Psoas muscle (tissue), 8 donors: ENCODE measurements at places on chromosomes 5 and 9. TPM values are rescaled to one million over a fixed set of nuclear protein-coding genes. Genes with fewer than 3 reads are reported as not detected.

Gene C5orf52
- not detected for total RNA-seq

Gene NMUR2
- total RNA-seq: not detected

Gene TMEM252
- total RNA-seq: not detected

Gene GARIN3
- not detected for total RNA-seq

Gene CACFD1
- total RNA-seq: 7.3 TPM

Gene OR13C9
- not detected for total RNA-seq

Gene ADGRD2
- total RNA-seq: not detected

Gene IFNA21
- not detected for total RNA-seq

Gene RNF183
- total RNA-seq: not detected

Gene RGS7BP
- total RNA-seq: 1.5 TPM

Gene IFNK
- not detected for total RNA-seq

Gene AK8
- not detected for total RNA-seq

Gene PDE6A
- total RNA-seq: 0.26 TPM

Gene PCDHA4
- 0.08 TPM for total RNA-seq

- no peak for DNase-seq
- H3K27ac ChIP-seq: no peak overlapping the region
- no peak overlapping the region for H3K4me3 ChIP-seq
- H3K36me3 ChIP-seq: no peaks in the 10 kb centered on the region
- H3K4me1 ChIP-seq: peaks cover 10% of the 10 kb centered on the region
These were observed 83.7 kb downstream of the TMEM215 start for GRCh38 chr9:32867026-32867425.

GRCh38 chr5:178326374-178326715, 93.7 kb upstream of the PHYKPL start:
- H3K27ac ChIP-seq: no peak overlapping the region
- no peaks in the 10 kb centered on the region for H3K36me3 ChIP-seq
- H3K27me3 ChIP-seq: peaks cover 2% of the 10 kb centered on the region
- peaks cover 6% of the 10 kb centered on the region for H3K4me1 ChIP-seq
- no peak overlapping the region for H3K4me3 ChIP-seq
- DNase-seq: no peak

DNA sequence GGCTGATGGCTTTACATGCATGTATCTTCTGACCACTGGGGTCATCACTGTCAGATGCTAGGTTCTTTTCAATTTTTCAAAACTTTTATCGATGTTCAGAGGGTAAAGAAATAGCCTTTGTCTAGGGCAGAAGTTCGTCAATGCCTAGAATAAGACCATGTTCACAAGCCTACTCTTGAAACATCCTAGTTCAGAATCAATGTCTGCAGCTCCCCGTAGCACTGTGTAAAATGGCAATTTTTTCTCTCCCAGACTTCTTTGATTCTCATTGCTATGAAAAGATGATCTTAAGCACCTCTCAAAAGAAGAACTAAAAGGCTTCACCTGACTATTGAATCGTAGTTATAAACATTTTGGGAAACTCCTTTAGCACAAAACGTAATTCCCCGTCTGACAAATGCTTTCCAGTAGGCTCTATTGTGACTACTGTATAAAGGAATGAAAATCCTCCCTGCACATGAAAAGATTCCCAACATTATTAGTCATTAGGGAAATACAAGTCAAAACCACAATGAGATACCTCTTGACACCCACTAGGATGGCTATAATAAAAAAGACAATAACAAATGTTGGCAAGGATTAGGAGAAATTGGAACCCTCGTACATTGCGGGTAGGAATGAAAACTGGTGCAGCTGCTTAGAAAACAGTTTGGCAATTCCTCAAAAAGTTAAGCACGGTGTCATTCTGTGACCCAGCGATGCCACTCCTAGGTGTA, 263.5 kb downstream of the ARHGAP26 start:
- DNase-seq: no peak
- peaks cover 47% of the 10 kb centered on the region for H3K4me1 ChIP-seq
- H3K4me3 ChIP-seq: no peak overlapping the region
- H3K36me3 ChIP-seq: no peaks in the 10 kb centered on the region
- H3K27ac ChIP-seq: peak overlapping the region; percentile 59

GRCh38 chr5:29899583-29899982, 1293.9 kb upstream of the CDH6 start:
- H3K4me3 ChIP-seq: no peak overlapping the region
- H3K27me3 ChIP-seq: no peaks in the 10 kb centered on the region
- H3K27ac ChIP-seq: no peak overlapping the region
- DNase-seq: no peak

- peaks cover 11% of the 10 kb centered on the region for H3K36me3 ChIP-seq
- no peak for DNase-seq
- peaks cover 88% of the 10 kb centered on the region for H3K4me1 ChIP-seq
- peak overlapping the region; percentile 47 for H3K27ac ChIP-seq
These were observed 13.0 kb downstream of the STOM start for GRCh38 chr9:121357011-121357410.

GRCh38 chr5:169503886-169504285, 79.7 kb upstream of the SPDL1 start:
- DNase-seq: no peak
- no peaks in the 10 kb centered on the region for H3K36me3 ChIP-seq
- H3K27ac ChIP-seq: no peak overlapping the region
- no peaks in the 10 kb centered on the region for H3K4me1 ChIP-seq

GRCh38 chr5:97118261-97119006, 24.0 kb downstream of the LIX1 start:
- H3K4me1 ChIP-seq: no peaks in the 10 kb centered on the region
- H3K4me3 ChIP-seq: no peak overlapping the region
- no peaks in the 10 kb centered on the region for H3K36me3 ChIP-seq
- H3K27ac ChIP-seq: no peak overlapping the region
- peaks cover 2% of the 10 kb centered on the region for H3K27me3 ChIP-seq

- H3K27ac ChIP-seq: no peak overlapping the region
- no peaks in the 10 kb centered on the region for H3K4me1 ChIP-seq
- H3K4me3 ChIP-seq: no peak overlapping the region
- DNase-seq: no peak
- H3K27me3 ChIP-seq: no peaks in the 10 kb centered on the region
- no peaks in the 10 kb centered on the region for H3K36me3 ChIP-seq
These were observed 263.1 kb upstream of the RGMB start for GRCh38 chr5:98510143-98510985.

DNA sequence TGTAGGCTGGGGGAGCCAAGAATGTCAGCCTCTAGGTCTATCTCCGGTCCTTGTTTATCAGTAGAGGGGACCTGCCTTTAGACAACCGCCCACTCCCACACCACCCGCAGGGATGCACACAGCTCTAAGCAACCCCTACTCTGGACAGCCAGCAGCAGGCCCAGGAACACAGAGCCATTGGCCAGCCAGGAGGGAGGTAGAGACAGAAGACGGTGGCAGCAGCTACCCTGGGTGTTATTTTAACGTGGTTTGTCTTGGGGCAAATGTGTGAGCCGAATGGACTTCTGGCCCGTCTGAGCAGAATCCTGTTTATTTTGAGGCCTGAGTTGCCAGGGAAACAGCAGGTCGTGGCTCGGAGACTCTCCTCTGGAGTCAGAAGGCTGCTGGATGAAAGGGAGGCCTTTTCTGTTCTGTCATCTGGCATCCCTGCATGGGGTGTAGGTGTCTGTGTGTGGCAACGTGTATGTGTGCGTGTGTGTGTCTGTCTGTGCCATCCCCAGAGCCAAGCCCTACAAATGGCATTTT, 382 bp upstream of the FGF1 start:
- H3K4me1 ChIP-seq: no peaks in the 10 kb centered on the region
- no peak overlapping the region for H3K27ac ChIP-seq
- H3K27me3 ChIP-seq: no peaks in the 10 kb centered on the region
- no peak overlapping the region for H3K4me3 ChIP-seq
- DNase-seq: no peak

- no peaks in the 10 kb centered on the region for H3K36me3 ChIP-seq
- no peak overlapping the region for H3K27ac ChIP-seq
- no peak overlapping the region for H3K4me3 ChIP-seq
- H3K4me1 ChIP-seq: no peaks in the 10 kb centered on the region
These were observed 172.3 kb downstream of the GNA14 start for GRCh38 chr9:77475641-77476473.

GRCh38 chr5:151772846-151773561, 1.2 kb downstream of the G3BP1 start:
- no peaks in the 10 kb centered on the region for H3K27me3 ChIP-seq
- no peaks in the 10 kb centered on the region for H3K36me3 ChIP-seq
- peak overlapping the region; percentile 93 for H3K27ac ChIP-seq
- H3K4me3 ChIP-seq: peak overlapping the region; percentile 90
- no peak for DNase-seq

DNA sequence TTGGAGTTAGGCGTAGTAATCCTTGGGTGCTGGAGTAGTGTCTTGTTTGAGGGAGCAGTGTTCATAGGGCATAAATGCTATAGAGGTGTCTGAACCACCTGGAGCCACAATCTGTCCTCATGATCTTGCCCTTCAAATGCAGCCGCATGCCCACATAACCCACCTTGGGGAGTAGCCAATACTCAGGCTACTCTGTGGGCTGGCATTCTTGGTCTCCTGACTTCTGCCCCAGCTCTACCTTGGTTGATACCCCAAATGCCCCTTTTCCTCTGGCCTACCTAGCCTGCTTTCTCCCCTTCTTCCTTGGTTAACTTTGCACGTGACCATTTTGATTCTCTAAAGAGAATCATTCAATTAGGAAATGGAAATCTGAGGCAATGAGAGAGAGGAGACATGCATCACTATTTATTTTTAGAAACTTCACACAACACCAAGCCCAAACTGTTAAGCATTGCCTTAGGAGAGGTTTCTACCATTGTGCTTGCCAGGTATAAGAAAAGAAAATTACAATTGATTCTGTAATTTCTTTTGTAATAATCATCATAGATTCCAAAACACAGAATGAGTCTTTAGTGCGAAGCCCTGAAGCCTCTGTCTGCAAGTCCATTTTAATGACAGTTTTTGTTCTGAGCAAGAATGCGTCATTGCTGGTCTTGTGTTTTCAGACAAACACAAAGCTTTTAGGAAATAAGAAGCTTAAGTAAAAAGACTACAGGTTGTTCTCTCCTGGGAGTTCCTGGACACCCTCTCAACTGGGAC, 135.2 kb downstream of the C9orf152 start:
- no peaks in the 10 kb centered on the region for H3K36me3 ChIP-seq
- H3K4me1 ChIP-seq: peaks cover 9% of the 10 kb centered on the region
- DNase-seq: no peak
- H3K4me3 ChIP-seq: no peak overlapping the region
- peak overlapping the region; percentile 58 for H3K27ac ChIP-seq
- H3K27me3 ChIP-seq: no peaks in the 10 kb centered on the region

- H3K36me3 ChIP-seq: no peaks in the 10 kb centered on the region
- H3K27ac ChIP-seq: no peak overlapping the region
- no peak overlapping the region for H3K4me3 ChIP-seq
- DNase-seq: no peak
- no peaks in the 10 kb centered on the region for H3K27me3 ChIP-seq
- H3K4me1 ChIP-seq: peaks cover 18% of the 10 kb centered on the region
These were observed 42.8 kb upstream of the EQTN start for GRCh38 chr9:27339661-27340284.

DNA sequence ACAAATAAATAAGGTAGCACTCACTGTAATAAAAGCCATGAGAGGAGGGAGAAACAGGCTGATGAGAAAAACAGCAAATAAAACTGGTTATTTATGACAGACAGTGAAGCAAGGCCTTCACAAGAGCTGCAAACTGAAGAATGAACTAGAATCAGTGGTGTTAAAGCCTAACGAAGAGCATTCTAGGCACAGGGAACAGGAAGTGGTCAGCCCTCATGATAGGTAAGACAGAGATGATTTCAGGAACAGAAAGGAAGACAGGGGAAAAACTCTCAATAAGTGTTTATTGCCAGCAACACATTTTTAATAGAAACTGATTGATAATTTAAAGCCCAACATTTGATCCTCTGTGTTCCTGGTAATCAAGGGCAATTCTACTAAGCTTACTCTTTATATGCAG, 124.5 kb downstream of the EDIL3 start:
- H3K36me3 ChIP-seq: no peaks in the 10 kb centered on the region
- no peak for DNase-seq
- H3K27ac ChIP-seq: no peak overlapping the region
- no peak overlapping the region for H3K4me3 ChIP-seq
- H3K27me3 ChIP-seq: no peaks in the 10 kb centered on the region

DNA sequence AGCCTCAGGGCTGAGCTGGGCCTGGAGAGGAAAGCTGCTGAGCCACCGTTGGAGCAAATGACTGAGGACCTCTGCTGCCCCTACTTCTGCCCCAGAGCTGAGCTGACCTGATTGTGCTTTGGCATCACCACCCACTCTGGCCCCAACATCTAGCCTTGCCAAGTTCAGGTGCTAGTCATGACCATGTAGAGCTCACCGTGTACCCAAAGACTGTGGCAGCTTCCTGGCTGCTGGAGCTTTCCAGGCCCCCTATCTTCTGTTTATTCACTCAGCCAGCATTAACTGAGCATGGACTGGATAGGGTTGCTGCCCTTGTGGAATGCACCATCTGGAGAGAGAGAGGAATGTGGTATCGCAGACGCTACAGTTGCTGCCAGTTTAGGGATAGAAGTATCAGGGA, 49.1 kb downstream of the JADE2 start:
- no peak for DNase-seq
- no peaks in the 10 kb centered on the region for H3K27me3 ChIP-seq
- peaks cover 31% of the 10 kb centered on the region for H3K4me1 ChIP-seq
- no peak overlapping the region for H3K4me3 ChIP-seq
- no peak overlapping the region for H3K27ac ChIP-seq
- H3K36me3 ChIP-seq: no peaks in the 10 kb centered on the region

GRCh38 chr5:171422902-171423663, 3.6 kb downstream of the FGF18 start:
- H3K27me3 ChIP-seq: no peaks in the 10 kb centered on the region
- H3K4me1 ChIP-seq: peaks cover 19% of the 10 kb centered on the region
- peak; percentile 10 for DNase-seq
- no peaks in the 10 kb centered on the region for H3K36me3 ChIP-seq
- no peak overlapping the region for H3K27ac ChIP-seq

- H3K27me3 ChIP-seq: no peaks in the 10 kb centered on the region
- no peaks in the 10 kb centered on the region for H3K4me1 ChIP-seq
- H3K27ac ChIP-seq: no peak overlapping the region
- H3K36me3 ChIP-seq: no peaks in the 10 kb centered on the region
- no peak overlapping the region for H3K4me3 ChIP-seq
These were observed 86.1 kb downstream of the ADAMTS6 start for GRCh38 chr5:65395526-65396155.

DNA sequence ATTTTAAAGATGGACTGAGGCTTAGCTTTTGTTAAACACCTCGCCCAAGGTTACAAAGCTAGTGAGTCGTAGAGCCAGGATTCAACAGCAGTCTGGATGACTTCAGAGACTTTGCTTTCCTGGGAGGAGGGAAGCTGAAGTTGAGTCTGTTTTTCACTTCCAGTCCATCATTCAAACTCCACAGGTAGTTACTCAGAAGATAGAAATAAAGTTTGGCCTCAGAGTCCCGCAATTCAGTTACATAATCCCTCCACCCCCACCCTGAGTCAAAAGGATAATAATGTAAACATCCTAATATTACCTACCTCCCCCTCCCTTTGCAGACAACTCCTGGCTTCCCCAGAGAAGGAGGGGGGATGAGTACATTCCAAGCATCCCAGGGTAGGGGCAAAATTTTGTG, 8.1 kb downstream of the HBEGF start:
- peaks cover 81% of the 10 kb centered on the region for H3K4me1 ChIP-seq
- H3K4me3 ChIP-seq: no peak overlapping the region
- no peaks in the 10 kb centered on the region for H3K27me3 ChIP-seq
